Skeletal muscle tissue (tissue), 5 donors: ENCODE measurements at places on chromosomes 13 and 19. TPM values are rescaled to one million over a fixed set of nuclear protein-coding genes. Genes with fewer than 3 reads are reported as not detected.

The CCNA1 gene
- 0.52 TPM for total RNA-seq

The OR10H1 gene
- not detected for total RNA-seq

The PSG1 gene
- not detected for total RNA-seq

The ZNF497 gene
- total RNA-seq, result 2.1 TPM

The CCDC70 gene
- not detected for total RNA-seq

The ZNF583 gene
- 8.4 TPM for total RNA-seq

The MBD3L2 gene
- not detected for total RNA-seq

The CRTC1 gene
- 3.1 TPM for total RNA-seq

The TUBB4A gene
- total RNA-seq, result not detected

The REEP6 gene
- 2.1 TPM for total RNA-seq

The PBX4 gene
- 1.6 TPM for total RNA-seq

The CEACAM1 gene
- total RNA-seq, result 0.52 TPM

The SKA3 gene
- 7.8 TPM for total RNA-seq

The SLC10A2 gene
- total RNA-seq, result not detected

The CRLF1 gene
- 2.6 TPM for total RNA-seq

The ZNF8 gene
- 6.3 TPM for total RNA-seq

The CEACAM16 gene
- 1.0 TPM for total RNA-seq

The KCTD4 gene
- total RNA-seq, result not detected

The B3GNT3 gene
- total RNA-seq, result not detected

The UBE2M gene
- 73.6 TPM for total RNA-seq

The RXFP2 gene
- total RNA-seq, result under 0.01 TPM

The NOTCH3 gene
- total RNA-seq, result 77.8 TPM

The F10 gene
- 33.9 TPM for total RNA-seq

The TTC9B gene
- not detected for total RNA-seq

The C13orf46 gene
- total RNA-seq, result under 0.01 TPM

The DCT gene
- under 0.01 TPM for total RNA-seq

The NCCRP1 gene
- total RNA-seq, result not detected

The ZNF575 gene
- not detected for total RNA-seq

The GPR12 gene
- not detected for total RNA-seq

The CPT1C gene
- total RNA-seq, result 4.7 TPM

The CALR3 gene
- total RNA-seq, result under 0.01 TPM

The SIAH3 gene
- total RNA-seq, result under 0.01 TPM

The STARD13 gene
- total RNA-seq, result 30.3 TPM

The CEACAM6 gene
- under 0.01 TPM for total RNA-seq

The NAPSA gene
- not detected for total RNA-seq

The DHRS12 gene
- 5.2 TPM for total RNA-seq

The ZNF177 gene
- 4.2 TPM for total RNA-seq

The SLAIN1 gene
- 8.4 TPM for total RNA-seq
